ENCODE measurements at places on chromosomes 6 and 20. TPM values are rescaled to one million over a fixed set of nuclear protein-coding genes. Genes with fewer than 3 reads are reported as not detected.

Gene OGFRL1
- total RNA-seq, result 29.8 TPM

Gene GNRH2
- total RNA-seq, result not detected

Gene TMEM74B
- total RNA-seq, result not detected

Gene KIF25
- total RNA-seq, result 0.54 TPM

Gene LBP
- total RNA-seq, result not detected

Gene FAM83B
- under 0.01 TPM for total RNA-seq

- no peak for DNase-seq
Measured at GRCh38 chr20:60268491-60268890, 310.3 kb downstream of the CDH26 start.

DNA sequence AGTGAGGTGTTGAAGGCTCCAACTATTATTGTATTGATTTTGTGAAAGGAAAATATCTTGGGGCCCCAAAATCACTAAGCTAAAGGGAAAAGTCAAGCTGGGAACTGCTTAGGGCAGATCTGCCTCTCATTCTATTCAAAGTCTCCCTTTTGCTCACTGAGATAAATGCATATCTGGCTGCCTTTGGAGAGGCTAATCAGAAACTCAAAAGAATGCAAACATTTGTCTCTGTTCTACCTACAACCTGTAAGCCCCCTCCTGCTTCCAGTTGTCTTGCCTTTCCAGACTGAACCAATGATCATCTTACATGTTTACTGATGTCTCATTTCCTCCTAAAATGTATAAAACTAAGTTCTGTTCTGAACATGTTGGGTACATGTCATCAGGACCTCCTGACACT lies 125.9 kb downstream of the HTR1B start:
- no peak for DNase-seq

GRCh38 chr6:112749673-112750072 lies 402.5 kb downstream of the RFPL4B start:
- DNase-seq, result no peak

GRCh38 chr6:51675922-51676275 lies 411.5 kb downstream of the PKHD1 start:
- DNase-seq, result no peak

DNA sequence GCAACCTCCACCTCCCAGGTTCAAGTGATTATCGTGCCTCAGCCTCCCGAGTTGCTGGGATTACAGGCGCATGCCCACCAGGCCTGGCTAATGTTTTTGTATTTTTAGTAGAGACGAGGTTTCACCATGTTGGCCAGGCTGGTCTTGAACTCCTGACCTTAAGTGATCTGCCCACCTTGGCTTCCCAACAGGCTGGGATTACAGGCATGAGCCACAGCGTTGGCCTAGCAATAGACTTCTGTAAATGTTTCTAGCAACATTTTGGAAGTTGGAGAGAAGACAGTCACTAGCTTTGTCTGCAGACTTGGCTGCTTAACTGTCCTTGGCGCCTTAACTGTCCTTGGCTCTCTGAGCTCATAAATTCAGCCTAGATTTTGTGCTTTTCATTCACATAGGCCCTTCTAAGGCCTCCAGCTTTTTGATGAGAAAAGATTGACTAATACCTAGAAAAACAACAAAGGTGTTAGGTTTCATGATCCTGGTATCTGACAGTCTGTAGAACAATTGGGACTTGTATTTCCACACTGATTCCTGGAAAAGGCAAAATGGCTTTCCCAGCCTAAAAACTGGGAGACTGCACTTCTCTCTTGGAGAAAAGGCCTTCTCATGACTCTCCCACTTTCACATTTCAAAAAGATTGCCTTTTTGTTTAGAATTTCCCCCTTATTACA lies 49.7 kb downstream of the OR2B2 start:
- no peak for DNase-seq

GRCh38 chr6:4923081-4923480 lies 80.8 kb downstream of the RPP40 start:
- DNase-seq, result no peak

DNA sequence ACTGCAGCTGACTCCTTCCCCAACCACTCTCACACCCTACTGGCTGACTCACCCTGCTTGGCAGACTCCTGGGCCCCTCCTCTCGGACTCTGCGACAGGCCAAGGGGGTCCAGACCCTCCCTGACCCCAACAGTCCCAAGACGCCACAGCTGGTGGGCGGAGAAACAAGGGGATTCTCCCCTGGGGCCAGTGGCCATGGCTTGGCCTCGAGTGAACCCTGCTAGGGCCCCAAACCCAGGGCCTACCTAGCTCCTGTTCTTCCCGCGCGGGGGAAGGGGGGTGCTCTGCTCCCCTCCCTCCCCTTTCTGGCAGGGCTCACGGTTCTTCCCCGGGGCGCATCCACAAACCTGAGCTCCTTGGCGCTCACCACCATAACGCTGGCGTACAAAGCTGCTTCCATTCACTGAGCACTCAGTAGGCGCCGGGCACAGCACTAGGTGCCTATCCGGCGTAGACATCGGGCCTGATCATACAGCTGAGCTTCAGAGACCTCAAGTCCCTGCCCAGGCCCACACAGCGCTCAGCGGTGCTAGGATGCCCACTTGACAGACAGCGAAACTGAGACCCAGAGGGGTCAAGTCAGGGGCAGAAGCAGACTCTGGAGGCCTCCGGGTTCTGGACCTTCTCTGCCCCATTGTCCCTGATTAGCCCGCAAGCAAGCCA lies 597 bp downstream of the ADA start:
- no peak for DNase-seq

DNA sequence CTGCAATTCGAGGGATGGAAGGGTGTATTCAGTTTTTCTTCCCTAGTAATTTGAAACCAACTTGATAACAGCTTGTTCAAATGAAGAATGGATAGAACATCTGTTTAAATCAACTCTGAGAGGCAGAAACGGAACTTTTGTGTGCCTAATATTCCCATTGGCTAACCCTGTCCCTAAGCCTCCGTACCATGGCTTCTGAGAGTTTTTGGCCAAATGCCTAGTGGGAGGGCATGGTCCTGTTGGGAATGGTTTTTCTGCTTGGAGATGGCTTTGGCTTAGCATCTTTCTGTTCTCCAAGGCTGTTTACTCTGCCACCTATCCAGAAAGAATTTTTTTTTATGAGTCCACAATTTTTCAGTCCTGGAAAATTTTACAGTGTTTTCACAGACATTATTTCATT lies 126.7 kb upstream of the MLIP start:
- no peak for DNase-seq

DNA sequence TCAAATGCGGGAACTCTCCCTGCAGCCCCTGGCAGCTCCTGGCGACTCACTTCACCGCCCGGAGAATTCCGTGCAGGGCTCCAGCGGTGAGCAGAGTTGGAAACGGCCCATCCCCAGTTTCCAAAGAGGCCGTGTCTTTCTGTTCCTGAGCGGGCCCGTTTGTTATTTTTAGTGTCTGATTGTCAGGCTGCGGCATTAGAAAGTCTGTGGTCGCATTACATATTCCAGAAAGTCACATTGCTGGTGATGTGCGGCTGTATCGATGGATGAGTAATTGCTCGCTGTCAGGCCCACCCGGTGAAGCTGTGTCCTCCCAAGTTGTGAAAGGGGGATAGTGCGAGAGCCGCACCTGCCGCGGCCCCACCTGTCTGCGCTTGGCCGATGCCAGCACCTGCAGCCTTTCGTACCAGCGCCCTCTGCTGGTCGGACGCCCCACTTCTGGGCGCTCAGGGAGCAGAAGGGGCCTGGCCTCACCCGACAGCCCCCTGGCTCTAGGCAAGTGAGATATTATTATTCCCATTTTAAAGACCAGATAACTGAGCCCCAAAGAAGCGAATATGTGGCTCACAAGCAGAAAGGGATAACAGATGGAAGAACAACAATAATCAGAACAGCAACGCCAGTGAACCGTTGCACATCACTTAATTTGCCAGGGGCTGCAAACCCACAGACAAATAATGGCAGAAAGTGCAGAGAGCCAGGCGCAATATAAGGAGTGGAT lies 244.9 kb downstream of the TSHZ2 start:
- peak; percentile 76 for DNase-seq

- DNase-seq, result no peak
Measured at GRCh38 chr20:1225263-1225782, 521 bp upstream of the RAD21L1 start.

- DNase-seq, result no peak
Measured at GRCh38 chr6:13250703-13251102, 77.6 kb downstream of the TBC1D7 start.

DNA sequence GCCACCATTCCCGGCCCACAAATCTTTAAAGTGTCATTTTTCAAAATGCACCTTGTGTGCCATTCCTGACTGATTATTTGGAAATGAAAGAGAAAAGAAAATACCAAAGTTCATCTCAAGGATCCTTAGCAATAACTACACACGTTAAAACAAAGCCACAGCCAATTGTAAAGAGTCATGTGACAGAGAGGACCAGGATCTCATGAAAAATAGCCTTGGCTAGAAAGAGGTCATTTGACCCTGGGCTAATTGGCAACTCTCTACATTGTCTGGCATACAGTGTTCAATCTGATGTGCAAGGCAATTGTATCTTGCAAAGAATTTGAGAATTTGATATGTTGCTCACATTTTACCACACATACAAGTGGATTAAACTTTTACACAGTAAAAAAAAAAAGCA lies 31.6 kb upstream of the HLA-G start:
- DNase-seq, result no peak

- DNase-seq, result no peak
Measured at GRCh38 chr6:40472353-40472752, 114.8 kb downstream of the LRFN2 start.

GRCh38 chr6:43217351-43217750 lies 11.9 kb downstream of the DNPH1 start:
- no peak for DNase-seq

GRCh38 chr6:33716379-33716778 lies 4.9 kb upstream of the UQCC2 start:
- no peak for DNase-seq

Measured in sigmoid colon (tissue), 7 donors.